ENCODE measurements at places on chromosomes 4 and X.

DNA sequence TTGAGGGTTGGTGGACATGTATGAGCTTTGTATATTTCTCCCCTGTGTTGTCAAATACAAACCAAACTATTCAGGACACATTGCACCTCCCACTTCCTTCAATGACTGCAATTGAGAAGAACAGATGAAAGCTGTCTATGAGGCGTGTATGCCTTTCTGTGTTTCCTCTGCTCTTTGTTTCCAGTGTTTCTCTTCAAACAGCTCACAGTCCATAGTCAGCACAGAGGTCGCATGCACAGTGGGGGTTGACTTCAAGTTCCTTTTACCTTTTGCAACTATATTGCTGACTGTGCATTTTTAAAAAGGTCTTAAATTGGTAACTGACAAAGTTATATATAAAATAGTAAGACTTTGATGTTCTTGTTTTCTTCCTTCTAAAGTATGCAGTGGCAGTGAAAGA is 957.8 kb downstream of the C4orf33 start:
- DNase-seq: no peak

DNA sequence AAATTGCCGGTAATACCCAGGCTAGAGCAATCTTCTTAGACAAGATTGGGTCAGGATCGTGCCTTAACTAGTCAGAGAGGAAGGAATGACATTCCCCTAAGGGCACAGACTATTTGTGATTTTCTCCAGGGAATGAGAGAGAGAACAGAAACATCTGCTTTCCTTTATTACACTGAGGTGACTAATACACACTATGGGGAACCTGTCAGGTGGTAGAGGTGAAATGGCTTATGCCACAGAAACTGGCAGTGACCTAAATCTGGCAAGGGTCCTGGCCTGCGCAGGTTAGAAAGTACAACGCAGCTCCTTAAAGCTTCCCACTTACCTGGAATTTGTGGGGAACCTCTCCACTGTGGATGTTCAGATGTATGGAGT is 16.6 kb upstream of the HPGD start:
- no peak for DNase-seq

- DNase-seq: no peak
Measured at GRCh38 chr4:150384249-150384648, 197.7 kb upstream of the MAB21L2 start.

- no peak for DNase-seq
Measured at GRCh38 chrX:1190596-1191145, 21.8 kb downstream of the CRLF2 start.

- DNase-seq: no peak
Measured at GRCh38 chr4:77703666-77704065, 98.0 kb downstream of the CXCL13 start.

- DNase-seq: no peak
Measured at GRCh38 chr4:89653012-89653411, 183.9 kb downstream of the SNCA start.
